ENCODE measurements at places on chromosomes 2 and 18.

- DNase-seq = no peak
Observed at GRCh38 chr2:28997237-28997846, 16.2 kb downstream of the TOGARAM2 start.

DNA sequence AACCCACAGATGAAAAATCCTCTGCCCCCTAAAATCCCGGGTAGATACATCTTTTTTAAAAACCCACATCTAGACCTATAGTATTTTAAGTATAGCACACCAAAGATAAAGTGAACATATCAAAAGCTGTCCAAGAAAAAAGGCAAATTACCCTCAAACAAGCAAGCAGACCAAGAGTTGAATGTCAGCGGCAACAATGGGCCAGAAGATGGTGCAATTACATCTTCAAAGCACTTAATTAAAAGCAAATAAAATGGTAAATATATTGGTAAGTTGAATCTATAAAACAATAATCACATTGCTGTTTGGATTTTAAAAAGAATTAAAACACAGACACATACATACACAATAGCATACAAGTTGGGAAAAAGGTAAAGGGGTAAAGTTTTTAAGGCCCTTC lies 98.5 kb downstream of the MYOM1 start:
- DNase-seq = no peak

- no peak for DNase-seq
Observed at GRCh38 chr2:12066986-12067385, 320.6 kb downstream of the LPIN1 start.

GRCh38 chr18:64258111-64258650 lies 109.3 kb upstream of the LINC00305 start:
- DNase-seq = no peak

DNA sequence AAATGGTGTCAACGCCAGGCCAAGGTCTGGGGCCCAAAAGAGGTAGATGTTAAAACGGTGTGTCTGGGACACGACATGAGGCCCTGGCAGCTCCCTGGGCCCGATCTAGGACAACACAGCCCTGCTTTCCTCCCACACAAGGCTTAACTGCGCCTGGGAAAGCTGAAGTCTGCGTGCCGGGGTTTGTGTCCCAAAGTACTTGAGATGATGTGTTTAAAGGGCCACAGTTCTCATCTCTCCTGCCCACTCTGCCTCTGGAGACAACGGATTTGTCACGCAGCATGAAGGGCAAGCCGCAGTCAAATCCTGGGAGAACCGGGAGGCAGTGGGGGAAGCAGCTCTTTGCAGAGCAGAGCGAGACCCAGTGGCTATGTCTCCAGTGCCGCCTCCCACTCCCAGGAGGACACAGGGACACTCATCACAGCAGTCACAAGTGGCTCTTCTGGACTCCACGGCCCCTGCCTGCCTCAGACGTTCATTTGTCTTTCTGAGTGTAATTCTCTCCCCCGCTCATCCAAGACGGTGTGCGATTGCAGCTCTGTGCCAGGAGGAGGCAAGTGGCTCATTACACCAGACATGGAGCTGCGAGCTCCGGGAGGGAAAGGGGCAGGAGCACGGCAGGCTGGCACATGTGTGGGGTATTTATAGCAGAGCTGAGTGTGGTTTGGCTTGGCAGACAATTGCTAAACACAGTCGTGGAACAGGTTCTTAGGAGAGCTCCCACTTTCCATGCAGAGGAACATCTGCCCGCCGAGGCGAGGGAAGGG lies 57.7 kb upstream of the SEMA4C start:
- DNase-seq = no peak
